ENCODE measurements at places on chromosomes 16 and 17.

DNA sequence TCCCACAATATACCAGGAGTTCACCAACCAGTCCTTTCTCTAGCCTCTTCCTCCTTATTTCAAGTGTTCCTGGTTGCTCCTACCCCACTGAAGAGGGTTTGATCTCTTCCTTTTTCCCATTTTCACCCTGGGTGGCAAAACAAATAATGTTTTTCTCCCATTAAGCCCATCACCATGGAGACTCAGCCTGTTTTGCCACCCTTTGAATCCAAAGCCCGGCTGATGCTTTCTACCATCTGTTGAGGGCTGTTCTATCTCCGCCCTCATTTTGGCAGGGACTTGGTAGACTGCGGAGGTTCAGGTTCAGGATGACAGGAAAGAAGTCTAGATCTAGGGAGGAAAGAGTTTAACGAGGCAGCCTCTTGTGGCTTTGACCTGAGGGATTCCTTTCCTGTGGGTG lies 2.6 kb downstream of the DNAH2 start:
- DNase-seq, result no peak

- no peak for DNase-seq
These were observed 154.4 kb upstream of the PIRT start for GRCh38 chr17:10992106-10992880.

GRCh38 chr17:37068266-37068665 lies 119.5 kb downstream of the AATF start:
- no peak for DNase-seq

DNA sequence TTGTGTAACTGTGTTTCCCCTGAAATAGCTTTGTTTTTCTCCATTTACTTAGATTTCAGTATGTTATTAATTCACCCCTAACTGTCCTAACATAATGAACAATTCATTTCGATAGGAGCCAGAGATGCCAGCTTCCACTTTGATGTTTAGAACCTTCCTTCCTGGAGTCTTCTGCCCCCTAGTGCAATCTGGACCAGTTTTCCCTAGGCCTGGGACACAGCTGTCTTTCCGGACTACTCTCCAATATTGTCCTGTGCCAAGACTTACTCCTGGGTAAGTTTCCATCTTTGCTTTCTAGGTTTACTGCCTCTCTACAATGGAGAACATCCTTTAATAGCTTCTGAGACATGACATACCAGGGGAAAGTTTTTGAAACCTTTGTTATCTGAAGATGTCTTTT lies 12.8 kb downstream of the RECQL5 start:
- DNase-seq, result no peak
